ENCODE measurements at places on chromosomes 11 and 22. TPM values are rescaled to one million over a fixed set of nuclear protein-coding genes. Genes with fewer than 3 reads are reported as not detected.

PARVA gene
- not detected for total RNA-seq

KIF18A gene
- total RNA-seq: 27.4 TPM

OR8G5 gene
- not detected for total RNA-seq

OR8G1 gene
- not detected for total RNA-seq

RASGRP2 gene
- 276 TPM for total RNA-seq

ANGPTL5 gene
- total RNA-seq: not detected

LARGE2 gene
- 0.36 TPM for total RNA-seq

EMSY gene
- total RNA-seq: 34.1 TPM

C22orf15 gene
- 0.57 TPM for total RNA-seq

GLB1L2 gene
- total RNA-seq: 2.0 TPM

IL18 gene
- total RNA-seq: 1.4 TPM

CSRP3 gene
- not detected for total RNA-seq

CCDC87 gene
- total RNA-seq: 0.07 TPM
